Hematopoietic multipotent progenitor cell treated with erythropoietin and hydrocortisone succinate and interleukin-3 and kit ligand, for 8 days (in vitro differentiated cells): ENCODE measurements at places on chromosomes 11 and 22.

GRCh38 chr11:70578831-70579230 lies 180.5 kb downstream of the CTTN start:
- no peak for DNase-seq

GRCh38 chr11:66894141-66894540 lies 37.3 kb downstream of the LRFN4 start:
- DNase-seq = no peak

GRCh38 chr11:1749395-1750351 lies 722 bp downstream of the IFITM10 start:
- no peak for DNase-seq

DNA sequence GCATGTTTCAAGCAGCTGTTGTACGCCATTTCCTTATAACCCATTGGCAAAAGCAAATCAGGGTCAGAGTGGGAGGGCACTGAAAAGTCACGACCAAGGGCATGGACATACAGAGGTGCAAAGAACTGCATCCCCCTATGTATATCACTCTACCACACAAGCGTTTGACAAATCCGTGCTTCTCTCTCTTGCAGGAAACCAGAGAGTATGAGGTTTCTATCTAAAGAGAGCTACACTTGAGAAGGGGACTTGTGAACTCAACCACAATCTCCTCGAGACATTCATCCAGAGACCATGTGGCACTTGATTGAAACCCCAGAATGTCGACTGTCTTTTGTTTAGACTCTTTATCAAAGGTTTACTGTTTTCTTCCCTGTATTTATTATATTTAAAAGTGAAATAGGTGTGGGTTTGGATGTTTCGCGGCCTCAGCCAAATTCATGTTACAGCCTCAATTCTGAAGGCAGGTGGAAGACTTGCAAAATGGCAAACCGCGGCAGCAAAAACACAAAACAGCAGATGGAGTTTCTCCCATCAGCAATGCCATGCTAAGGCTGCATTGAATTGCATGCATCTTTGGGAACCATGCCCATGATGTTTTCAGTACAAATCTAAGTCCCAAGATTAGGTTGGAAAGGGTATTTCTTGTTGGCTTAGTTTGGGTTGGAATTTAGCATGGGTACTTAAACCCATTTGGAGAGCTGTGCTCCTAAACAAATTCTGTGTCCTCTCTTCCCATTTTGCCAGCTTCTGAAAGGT lies 48.8 kb upstream of the ASPHD2 start:
- no peak for DNase-seq

DNA sequence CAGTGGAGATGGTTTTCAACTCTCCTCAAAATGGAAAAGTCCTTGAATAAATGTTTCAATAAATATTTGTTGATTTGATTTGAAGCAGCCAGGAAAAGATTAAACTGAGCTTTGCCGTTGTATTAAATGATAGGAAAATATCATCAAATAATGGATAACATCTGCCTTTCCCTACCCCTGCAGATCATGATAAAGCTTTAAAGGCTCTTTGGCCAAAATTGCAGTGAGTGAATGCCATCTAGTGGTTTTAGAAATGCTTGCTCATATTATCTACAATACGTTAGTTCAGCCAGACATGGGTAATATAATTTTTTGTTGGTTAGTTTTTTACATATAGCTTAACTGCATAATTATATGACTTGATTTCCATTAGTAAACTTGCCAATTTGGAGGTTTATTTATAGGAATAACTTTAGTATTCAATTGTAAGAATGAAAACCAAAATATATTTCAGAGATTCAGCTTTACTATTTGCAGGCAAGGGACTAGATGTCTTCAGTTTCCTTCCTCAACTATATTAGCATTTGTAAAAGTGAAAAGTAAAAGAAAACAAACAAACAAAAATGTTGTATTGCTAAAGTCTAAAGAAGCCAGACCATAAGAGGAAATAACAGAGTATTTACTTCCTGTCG lies 159.2 kb downstream of the MSANTD4 start:
- DNase-seq = peak; percentile 50

DNA sequence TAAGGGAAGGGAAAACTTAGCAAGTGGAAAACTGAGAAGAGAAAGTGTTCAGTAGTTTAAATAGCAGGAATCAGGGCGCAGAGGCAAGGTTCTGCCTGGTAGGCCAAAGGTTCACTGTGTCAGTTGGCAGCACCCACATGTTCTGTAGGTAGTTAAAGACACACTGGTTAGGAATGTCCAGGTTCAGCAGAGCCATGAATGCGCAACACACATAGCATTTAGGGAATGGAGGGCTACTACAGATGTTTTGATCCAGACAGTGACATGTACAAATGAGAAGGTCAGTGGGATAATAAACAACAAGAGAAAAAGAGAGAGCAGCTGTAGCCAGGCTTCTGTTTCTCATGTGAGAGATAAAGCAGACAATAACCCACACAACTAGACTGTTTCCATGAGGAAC lies 56.2 kb upstream of the ARHGAP42 start:
- no peak for DNase-seq
